Motor neuron (in vitro differentiated cells): ENCODE measurements at places on chromosomes 6 and 20. TPM values are rescaled to one million over a fixed set of nuclear protein-coding genes. Genes with fewer than 3 reads are reported as not detected.

DNA sequence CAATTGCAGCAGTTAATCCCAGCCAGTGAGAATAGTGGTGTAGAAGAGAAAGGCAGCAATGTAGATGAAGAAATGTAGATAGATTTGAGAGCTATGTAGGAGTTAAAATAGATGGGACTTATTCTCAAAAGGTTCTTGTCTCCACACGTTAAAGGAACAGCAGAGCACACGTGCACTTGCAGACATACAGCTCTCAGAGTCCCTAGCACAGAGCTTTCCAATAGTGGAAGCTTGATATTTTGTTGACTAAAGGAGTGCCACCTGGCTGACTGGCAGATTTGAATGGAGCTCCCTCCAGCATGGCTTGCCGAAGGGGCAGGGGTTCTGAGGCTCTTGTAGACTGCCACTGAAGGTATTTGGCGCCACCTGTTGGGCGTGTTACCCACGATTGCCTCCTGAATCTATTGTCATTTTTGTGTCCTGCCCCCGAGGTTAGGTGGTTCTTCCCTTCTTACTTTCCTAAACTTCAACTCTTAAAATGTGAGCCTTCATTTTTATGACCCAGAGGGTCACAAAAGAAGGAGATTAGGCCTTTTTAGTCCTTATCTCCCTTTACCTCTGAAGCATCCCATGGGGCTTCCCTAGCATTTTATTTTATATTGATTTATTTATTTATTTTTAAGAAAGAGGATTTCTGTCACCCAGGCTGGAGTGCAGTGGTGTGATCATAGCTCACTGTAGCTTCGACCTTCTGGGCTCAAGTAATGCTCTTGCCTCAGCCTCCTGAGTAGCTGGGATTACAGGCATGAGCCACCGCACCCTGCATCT is 16.4 kb downstream of the BRD2 start:
- peak; percentile 71 for ATAC-seq

RAD21L1 gene
- not detected in 2 replicates for total RNA-seq

LRRC1 gene
- 6.8 and 7.8 TPM in 2 replicates for total RNA-seq

C20orf144 gene
- 0.89 and 1.1 TPM in 2 replicates for total RNA-seq

ZC2HC1B gene
- 0.34 and 0.71 TPM in 2 replicates for total RNA-seq

EDN1 gene
- 0.41 and 0.55 TPM in 2 replicates for total RNA-seq

GMPR gene
- 6.7 and 9.6 TPM in 2 replicates for total RNA-seq

DNA sequence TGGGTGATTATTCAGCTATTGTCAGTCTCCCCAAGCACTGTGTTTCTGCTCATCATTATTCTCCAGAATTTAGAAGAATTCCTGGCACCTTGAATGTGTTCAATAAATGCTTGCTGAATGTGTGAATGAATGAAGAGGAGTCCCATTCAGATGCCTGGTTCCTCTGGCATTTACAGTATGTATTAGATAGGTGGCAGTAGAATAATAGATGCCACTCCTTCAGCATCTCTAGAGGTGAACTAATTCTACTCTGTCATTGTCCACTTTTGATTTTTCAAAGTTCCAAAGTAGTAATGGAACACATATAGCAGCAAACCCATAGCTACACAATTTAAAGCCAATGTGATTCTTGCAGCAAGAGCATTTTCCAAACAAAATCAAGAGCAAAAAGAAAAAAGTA is 118.9 kb upstream of the CEP162 start:
- ATAC-seq, result no peak

GRCh38 chr6:27865850-27866356 is 46.3 kb downstream of the OR2B2 start:
- ATAC-seq, result peak; percentile 38

HSF2 gene
- 40.2 and 47.5 TPM in 2 replicates for total RNA-seq
